Urinary bladder (tissue), 4 donors: ENCODE measurements at places on chromosomes 5 and 9. TPM values are rescaled to one million over a fixed set of nuclear protein-coding genes. Genes with fewer than 3 reads are reported as not detected.

Gene OTP
- total RNA-seq: not detected

Gene ZNF883
- 2.9 TPM for total RNA-seq

Gene CD274
- 2.4 TPM for total RNA-seq

Gene HTR4
- 0.26 TPM for total RNA-seq

Gene ADAMTS2
- 80.9 TPM for total RNA-seq

Gene NR6A1
- total RNA-seq: 1.4 TPM

Gene DNAJC25
- total RNA-seq: 10.3 TPM

Gene ACTBL2
- not detected for total RNA-seq

Gene CFAP90
- total RNA-seq: 0.21 TPM

Gene CA9
- total RNA-seq: 0.37 TPM

Gene GDF9
- total RNA-seq: 0.26 TPM

DNA sequence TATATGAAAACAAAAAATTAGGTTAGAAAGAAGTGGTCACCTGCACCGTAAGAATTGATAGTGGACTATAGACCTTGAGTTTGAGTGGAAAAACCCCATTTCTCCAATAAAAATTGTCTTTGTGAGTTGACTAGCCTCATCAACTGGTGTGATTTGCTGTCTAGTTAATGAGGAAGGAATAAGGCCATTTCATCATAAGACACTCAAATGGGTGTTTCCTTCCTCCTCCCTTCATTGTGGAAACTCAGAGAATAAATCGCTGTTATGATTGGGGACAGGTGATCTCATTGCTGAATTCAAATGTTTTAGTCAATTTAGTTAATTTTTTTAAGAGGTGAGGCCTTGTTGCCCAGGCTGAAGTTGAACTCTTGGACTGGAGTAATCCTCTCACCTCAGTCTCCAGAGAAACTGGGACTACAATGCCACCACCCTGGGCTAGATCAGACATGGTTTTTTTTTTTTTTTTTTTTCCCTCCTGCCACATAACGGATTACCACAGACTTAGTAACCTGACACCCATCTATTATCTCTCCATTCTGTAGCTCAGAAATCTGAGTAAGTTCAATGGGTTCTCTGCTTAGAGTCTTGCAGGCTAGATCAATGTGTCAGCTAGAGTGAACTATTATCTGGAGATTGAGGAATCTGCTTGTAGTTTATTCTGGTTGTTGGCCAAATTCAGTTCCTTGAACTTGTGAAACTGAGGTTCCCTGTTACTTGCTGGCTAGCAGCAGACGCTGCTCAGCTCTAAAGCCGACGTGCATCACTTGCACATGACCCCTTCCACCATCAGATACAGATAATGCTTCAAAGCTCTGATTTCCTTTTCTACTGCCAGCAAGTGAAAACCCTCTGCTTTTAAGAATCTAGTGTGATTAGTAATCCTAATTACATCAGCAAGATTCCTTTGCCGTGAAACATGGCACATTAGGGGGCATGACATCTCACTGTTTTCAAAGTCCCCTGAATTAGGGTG is 663.8 kb upstream of the CDH9 start:
- DNase-seq: no peak

GRCh38 chr9:126293522-126293889 is 33.1 kb upstream of the MVB12B start:
- no peak for DNase-seq

DNA sequence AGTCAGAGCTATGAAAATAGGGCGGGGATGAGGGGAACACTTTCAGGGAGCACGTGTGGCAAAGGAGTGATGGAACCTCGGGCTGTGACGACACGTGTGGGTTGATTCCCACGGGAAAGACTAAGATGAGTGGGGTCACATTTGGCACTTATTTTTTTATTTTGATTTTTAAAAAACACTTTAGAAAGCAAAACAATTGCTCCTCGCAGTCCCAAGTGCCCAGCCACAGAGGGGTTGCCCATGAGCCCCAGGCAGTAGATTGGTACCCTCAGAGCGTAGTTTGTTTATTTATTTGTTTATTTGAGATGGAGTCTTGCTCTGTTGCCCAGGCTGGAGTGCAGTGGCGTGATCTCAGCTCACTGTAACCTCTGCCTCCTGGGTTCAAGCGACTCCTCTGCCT is 69.7 kb downstream of the WNK2 start:
- no peak for DNase-seq

GRCh38 chr5:74192606-74193299 is 447.8 kb downstream of the ENC1 start:
- no peak for DNase-seq

DNA sequence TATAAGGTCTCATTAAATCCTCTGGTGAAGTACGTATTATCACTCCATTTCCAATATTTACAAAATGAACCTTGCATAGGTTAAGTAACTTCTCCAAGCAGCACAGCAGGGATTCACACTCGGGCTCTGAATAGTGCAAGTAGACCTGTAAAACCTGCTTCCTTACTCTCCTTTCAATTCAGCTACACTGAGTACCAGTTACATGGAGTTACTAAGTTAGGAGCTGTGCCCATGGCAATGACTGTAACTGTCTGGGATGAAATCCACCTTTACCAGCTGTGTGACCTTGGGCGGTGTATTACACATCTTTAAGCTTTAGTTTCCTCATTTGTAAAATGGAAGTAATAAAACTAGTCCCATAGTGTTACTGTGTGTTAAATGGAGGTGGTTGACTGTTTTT is 15.9 kb upstream of the MOB3B start:
- DNase-seq: no peak

- no peak for DNase-seq
Observed at GRCh38 chr5:154202379-154203260, 12.1 kb downstream of the GALNT10 start.

GRCh38 chr5:97172227-97172626 is 10.8 kb downstream of the RIOK2 start:
- DNase-seq: no peak

- no peak for DNase-seq
Observed at GRCh38 chr5:172093965-172094364, 87.5 kb upstream of the FBXW11 start.

DNA sequence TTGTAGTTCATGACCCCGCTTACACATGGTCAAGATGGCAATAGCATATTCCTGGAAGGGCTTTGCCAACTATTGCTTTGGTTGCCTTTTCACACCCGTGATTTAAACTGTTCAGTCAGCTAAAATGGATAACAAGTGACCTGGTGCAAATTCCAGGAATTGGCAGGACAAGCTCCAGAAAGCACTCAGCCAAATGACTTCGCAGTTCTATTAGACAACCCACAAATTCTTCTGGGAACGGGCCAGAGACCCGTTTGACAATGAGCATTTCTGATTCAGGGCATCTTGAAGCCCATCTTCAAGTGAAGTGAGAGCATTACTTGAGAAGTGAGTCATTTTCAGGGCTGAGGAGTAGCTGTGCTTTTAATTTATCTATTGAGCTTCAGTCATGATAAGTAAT is 165.0 kb downstream of the DROSHA start:
- no peak for DNase-seq

GRCh38 chr5:156322666-156323065 is 4.3 kb upstream of the SGCD start:
- DNase-seq: no peak

GRCh38 chr5:68182094-68182493 is 33.5 kb upstream of the PIK3R1 start:
- DNase-seq: no peak

DNA sequence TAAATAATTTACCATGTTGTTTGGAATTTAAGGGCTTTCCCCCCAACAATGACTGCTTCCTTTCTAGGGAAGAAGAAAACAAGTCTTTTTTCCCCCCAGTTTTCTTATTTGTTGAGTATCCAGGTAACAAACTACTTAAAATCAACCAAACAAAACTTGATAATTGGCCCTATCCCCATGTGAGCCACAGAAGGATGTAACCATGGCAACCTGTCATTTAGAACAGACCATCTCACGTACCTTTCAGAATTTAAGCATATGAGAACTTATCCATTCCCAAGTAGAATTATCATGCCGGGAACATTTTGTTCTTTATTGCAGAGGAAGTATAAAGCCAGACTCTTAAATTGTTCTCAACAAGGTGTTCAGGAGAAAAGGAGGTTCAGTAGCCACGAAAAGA is 392.3 kb downstream of the CETN3 start:
- no peak for DNase-seq

GRCh38 chr5:115656404-115656803 is 30.6 kb upstream of the TMED7 start:
- no peak for DNase-seq

GRCh38 chr5:177327539-177328522 is 16.1 kb upstream of the MXD3 start:
- DNase-seq: no peak

DNA sequence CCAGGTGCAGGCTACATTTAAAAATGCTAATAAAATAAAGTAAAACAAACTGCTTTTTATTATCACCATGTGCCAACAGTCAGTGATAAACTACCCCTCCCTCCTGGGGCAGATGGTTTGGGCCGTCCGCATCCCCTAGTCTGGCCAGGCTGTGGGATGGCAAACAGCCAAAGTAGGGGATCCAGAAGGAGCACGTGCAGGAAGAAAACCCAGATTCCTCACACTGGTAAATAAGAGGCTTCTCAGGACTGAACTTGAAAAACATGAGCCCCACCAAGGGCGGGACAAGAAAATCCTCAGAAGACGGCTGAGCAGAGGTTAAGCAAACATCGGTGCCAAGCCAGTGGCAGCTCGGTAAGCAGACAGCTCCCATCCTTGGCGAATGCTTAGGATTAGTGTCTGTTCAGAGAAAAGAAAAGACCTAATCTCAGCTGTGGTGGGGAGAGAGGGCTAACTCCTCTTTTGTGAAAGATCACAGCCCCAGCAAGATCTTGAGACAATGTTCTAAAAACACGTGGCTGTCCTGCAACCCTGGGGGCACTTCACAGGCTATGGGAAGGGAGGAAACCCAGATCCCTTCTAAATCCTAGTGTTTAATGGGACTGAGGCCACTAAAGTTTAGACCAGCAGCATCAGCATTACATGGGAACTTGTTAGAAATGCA is 46.5 kb upstream of the GDNF start:
- DNase-seq: no peak

DNA sequence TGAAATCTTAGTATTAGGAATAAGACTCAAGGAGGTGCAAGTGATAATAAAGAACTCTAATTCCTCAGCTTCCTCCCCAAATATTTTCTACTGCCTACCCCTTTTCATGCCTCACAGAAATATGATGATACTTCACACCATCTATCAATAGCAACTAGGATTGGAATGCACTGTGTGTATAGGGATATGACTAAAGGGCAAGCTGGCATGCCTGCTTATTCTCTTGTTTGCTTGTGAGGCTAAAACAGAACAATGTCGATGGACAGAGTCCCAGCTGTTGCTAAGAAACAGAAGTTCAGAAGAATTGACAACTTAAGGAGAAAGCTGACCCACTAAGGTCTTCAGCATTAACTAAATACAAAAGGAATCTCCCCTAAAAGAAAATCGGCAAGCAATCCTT is 9.7 kb upstream of the CHD1 start:
- DNase-seq: no peak

GRCh38 chr9:76414661-76415060 is 20.4 kb upstream of the RFK start:
- no peak for DNase-seq

- no peak for DNase-seq
Observed at GRCh38 chr9:107588393-107588792, 98.8 kb upstream of the KLF4 start.

DNA sequence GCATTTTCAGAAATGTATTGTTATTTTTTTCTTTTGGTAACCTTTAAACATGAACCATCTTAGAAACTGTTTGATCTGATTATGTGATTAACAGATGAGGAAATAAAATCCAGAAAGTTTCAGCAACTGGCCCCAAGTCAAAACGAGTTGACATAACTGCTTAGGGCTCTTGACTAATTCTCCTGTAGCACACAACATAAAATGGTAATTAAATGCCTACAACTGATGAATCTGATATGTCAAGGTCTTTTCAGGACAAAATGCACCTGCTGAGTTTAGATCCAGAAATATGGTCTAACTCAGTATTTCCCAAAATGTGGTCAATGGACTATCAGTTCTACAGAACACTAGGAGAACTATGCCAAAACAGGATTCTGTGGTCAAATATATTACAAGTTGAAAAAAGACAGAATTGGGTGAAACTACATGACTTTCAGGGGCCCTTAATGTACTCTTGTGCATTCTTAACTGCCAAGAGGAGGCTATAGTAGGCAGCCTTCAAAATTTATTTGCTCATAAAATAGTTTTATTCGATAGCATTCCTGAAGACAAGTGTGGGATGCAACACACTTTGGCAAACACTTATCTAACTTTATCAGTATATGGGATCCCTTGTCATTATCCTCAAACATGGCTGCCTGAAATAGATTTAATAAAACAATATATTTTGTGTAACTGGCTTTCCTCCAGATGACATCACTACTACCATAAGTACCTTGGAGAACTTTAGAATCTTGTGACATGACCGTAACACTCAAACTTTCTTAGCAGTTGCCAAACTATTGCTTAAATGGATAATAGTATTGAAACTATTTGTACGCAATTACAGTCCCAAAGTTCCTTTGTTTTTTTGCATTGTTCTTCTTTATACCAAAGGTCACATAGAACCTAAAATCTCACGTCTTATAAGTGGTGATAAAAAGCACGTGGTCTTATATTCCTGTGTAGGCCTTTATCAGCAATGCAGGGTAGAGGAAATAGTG is 59.4 kb downstream of the FBN2 start:
- DNase-seq: no peak

DNA sequence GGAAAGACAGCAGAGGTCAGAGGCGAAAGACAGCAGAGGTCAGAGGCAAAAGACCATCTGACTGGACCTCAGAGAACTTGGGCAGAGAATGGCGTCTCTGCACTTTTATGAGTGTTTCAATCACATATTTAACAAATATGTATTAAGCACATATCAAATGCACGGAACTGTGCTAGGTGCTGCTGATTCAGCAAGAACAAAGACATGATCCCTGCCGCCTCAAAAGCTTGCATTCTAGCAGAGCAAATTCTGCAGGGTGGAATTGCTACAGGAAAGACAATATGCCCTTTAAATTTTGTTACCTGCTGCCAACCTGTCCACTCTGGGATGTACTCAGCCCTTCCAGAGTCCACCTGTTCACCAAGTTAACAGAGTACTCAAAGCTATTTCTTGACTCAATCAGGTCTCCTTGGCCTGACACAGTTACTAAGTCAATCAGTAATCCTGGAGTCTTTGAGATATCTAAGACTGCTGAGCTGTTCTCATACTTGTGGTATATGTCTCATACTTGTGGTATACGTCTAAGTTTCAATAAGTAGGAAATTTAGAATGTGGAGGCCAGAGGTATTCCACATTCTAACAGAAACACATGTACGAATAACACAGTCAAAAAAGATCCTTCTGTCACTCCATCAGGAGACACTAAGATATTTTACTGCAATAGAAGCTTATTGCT is 131.8 kb downstream of the GNAQ start:
- no peak for DNase-seq
